ENCODE measurements at places on chromosomes 5 and 9.

DNA sequence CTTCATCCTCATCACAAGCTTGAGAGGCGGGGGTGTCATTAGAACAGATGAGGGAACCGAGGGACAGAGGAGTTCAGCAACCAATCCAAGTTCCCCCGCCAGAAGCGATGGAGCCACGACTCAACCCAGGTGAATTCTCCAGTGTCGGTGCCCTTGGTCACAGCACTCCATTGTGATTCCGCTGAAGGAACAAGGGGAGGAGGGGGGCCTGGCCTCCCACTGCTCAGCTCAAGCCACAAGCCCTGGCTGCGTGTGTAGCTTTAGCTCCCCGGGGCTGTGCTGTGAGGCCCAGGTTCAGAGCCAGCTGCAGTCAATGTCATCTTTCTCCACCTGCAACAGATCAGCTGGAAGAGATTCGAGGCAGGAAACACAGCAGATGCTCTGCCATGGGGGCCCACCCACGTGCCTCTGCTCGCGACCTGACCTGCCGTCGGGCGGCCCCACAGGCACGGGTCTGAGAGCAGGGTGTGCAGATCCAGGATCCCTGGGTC lies 72.6 kb downstream of the GTF3C4 start:
- DNase-seq = no peak

DNA sequence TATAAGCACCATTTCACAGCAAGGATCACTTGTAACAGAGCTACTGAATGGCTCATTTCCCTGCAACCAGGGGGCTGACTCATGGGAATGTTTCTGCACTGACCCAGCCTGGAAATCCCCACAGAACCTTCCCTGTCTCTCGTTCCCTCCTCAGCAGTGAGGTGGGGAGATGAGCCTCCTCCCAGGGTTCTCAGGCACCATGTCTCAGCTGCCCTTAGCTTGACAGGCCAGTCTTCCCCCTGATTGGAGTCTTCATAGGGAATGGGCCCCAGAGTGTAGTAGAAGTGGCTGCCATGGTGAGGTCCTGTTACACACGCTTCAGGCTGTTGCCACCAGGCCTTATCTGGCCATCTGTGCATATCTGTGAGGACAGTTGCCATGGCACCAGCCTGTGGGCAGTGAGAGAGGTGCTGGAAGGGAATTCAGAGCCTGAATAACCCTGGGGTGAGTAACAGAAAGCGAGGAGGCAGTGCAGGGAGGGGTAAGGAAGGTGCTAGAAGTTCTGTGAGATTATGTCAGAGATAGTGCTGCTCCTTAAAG lies 324.4 kb downstream of the ENC1 start:
- peak; percentile 11 for DNase-seq

DNA sequence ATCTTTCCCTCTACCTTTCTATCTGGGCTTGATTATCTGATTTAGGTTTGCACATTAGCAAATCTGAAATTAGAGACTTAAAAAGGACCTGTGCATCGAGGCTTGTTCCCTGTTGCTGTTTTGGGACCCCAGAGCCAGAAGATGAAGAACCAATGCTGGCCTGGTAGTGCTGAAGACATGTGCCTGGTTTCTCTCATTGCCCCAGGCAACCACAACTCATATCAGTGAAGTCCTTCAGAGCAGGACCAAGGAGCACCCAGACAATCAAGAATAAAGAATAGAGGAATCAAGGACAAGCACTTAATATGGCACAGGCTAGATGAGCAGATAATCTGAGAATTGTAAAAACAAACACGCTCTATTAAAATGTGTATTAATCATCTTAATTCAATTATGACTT lies 362.7 kb downstream of the DMRTA1 start:
- no peak for DNase-seq

DNA sequence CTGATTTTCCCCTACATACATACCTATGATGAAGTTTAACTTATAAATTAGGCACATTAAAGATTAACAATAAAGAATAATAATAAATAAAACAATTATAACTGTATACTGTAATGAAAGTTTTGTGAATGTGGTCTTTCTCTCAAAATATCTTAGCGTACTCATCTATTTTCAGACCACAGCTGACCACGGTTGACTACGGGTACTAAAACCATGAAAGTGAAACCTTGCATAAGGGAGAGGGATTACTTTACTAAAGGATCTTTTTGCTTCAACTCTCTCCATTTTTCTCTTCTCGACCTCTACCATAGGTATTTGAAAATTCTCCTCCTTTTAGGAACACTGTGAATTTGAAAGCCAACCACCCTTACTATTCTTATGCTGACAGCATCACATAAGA lies 475.5 kb downstream of the CETN3 start:
- DNase-seq = no peak

GRCh38 chr5:65468633-65469032 lies 13.1 kb downstream of the ADAMTS6 start:
- DNase-seq = no peak

- DNase-seq = no peak
Observed at GRCh38 chr5:80129146-80129545, 94.0 kb downstream of the THBS4 start.

GRCh38 chr5:8457187-8458037 lies 588.5 kb downstream of the MTRR start:
- DNase-seq = peak; percentile 69

GRCh38 chr5:102845041-102845440 lies 89.9 kb downstream of the PAM start:
- no peak for DNase-seq

DNA sequence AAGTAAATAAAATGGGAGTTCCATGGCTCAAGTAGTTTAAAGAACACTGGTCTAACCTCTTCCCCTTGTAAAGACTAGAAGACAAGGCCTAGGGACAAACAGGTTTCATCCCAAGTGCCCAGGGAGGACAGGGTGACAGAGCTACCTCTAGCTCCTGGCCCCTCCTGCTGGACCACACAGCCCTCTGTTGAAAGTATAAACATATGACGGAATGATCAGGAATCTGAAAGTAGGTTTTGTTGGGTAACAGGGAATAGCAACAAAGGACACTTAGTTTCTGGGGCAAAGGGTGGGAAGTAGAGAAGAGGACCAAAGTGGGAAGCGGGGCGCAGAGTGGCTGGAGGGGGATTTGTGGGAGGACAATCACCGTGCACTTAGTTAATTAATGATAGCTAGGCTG lies 67.0 kb upstream of the DAB2IP start:
- no peak for DNase-seq

DNA sequence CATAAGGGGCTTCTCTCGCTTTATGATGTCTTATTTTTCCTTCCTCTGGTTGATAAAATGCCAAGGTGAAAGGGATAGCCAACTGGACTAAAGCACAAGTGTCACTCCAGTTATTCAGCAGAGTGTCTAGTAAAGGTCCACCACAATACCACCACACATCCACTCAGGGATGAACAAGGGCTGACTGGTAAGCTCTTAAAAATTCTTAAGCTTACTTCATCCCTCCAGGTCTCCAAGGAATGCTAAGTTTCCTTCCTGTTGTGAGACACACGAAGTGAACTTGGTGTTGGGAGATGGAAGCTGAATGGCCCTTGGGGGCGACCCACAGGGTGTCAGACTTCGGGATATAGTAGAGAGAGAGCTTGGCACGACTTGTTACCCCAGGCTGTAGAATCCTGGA lies 3.2 kb upstream of the HMGCS1 start:
- no peak for DNase-seq

- no peak for DNase-seq
Observed at GRCh38 chr5:85337435-85337834, 952.8 kb upstream of the EDIL3 start.

- DNase-seq = no peak
Observed at GRCh38 chr9:120362446-120362845, 217.5 kb downstream of the CDK5RAP2 start.

GRCh38 chr5:1995491-1995890 lies 112.8 kb upstream of the IRX4 start:
- no peak for DNase-seq

DNA sequence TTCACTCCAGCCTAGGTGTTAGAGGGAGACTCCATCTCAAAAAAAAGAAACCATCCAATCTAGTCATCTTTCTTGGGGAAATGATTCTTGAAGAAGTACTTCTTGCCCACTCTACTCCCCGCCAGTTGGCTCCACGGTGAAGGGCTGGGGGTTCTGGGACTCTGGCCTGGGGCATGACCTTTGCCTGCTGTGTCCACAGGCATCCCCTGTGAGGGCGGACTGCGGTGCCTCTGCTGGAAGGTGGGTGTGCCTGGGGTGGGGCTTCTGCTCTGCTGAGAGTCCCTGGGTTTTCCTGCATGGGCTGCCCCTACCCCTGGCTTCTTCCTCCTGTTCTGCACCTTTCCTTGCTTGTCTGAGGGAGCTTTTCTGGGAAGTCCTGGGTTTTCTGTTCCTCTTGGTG lies 3.5 kb downstream of the TBC1D13 start:
- no peak for DNase-seq

GRCh38 chr9:7777771-7778170 lies 21.8 kb downstream of the DMAC1 start:
- DNase-seq = no peak

All from T-helper 2 cell (primary cell).